ENCODE measurements at places on chromosomes 5 and 9.

GRCh38 chr5:143206196-143207053 is 197.1 kb downstream of the NR3C1 start:
- no peak for DNase-seq

DNA sequence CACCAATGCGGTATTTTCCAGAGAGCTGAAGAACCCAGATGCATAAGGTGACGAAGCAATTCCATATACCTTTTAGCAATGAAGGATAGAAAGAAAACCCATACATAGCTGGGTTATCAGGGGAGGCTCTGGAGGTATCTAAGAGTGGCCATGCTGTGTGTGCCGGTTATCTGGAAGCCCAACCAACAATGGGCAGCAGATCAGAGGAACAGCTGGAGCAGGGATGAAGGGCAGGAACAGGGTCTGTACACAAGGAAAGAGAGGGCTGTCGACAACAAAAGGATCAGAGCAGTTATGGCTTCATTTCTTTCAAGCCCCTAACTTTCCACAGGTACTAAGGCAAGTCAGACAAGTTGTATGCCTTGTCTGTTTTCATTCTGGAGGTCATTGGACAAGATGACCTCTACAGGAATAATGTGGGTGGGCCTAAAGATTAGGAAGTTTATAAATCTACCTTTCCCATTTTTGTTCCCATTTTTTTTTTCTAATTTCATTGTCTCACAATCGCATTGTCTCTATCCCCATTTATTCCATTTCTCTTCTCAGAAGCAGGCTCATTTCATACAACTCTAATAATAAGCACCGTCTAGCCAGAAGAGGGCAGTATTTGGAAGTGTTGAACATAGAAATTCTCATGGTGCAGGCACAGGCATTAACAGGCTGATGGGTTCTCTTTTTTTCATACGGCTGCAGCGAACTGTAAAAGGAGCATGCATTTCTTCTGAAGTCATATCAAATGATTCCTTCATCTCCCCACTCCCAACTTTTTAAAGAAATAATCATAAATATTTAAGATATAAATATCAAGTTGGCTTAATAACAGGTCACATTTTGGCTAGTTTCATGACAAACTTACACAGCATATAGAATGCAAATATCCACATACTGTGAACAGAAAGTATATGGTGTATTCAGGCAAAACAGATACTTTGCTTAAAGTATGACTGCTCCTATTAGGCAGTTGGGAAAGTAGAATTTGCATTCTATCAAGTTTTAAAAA is 63.5 kb downstream of the ZNF474 start:
- DNase-seq: peak; percentile 77

- no peak for DNase-seq
Measured at GRCh38 chr9:94908583-94909249, 182.2 kb downstream of the AOPEP start.

- DNase-seq: no peak
Measured at GRCh38 chr9:18472841-18473251, 1.1 kb upstream of the ADAMTSL1 start.

- DNase-seq: no peak
Measured at GRCh38 chr9:83466877-83467276, 71.3 kb downstream of the FRMD3 start.

DNA sequence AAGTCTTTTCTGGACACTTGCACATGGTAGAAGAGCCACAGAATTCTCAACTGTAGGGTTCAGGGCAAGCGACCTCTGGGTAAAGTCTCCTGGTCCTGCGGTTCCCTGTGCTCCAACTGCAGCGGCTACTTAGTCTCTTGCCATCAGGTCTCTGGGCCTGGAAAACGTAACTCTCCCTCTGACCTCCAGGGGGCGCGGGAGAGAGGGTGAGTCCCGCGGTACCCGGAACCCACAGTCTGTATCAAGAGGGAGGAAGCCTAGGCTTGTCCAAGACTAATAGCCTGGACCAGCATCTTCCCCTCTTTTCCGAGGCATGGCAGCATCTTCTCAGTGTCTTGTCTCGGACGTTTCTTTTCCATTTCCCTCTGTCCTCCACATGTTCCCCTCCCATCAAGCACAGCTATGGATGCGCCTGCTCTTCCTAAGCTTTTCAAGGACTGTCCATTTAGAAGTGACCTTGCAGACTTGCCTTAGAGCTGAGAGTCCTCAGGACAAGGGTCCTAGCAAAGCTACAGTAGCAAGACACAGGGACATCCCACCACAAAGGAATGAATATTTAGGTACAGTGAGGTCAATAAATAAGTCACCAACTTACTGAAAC is 59.3 kb downstream of the FSTL4 start:
- DNase-seq: no peak

- DNase-seq: no peak
Measured at GRCh38 chr5:128329386-128329939, 208.6 kb downstream of the FBN2 start.

GRCh38 chr9:108956631-108957026 is 22.4 kb downstream of the ABITRAM start:
- no peak for DNase-seq

- DNase-seq: no peak
Measured at GRCh38 chr5:76050134-76050533, 33.0 kb upstream of the SV2C start.

DNA sequence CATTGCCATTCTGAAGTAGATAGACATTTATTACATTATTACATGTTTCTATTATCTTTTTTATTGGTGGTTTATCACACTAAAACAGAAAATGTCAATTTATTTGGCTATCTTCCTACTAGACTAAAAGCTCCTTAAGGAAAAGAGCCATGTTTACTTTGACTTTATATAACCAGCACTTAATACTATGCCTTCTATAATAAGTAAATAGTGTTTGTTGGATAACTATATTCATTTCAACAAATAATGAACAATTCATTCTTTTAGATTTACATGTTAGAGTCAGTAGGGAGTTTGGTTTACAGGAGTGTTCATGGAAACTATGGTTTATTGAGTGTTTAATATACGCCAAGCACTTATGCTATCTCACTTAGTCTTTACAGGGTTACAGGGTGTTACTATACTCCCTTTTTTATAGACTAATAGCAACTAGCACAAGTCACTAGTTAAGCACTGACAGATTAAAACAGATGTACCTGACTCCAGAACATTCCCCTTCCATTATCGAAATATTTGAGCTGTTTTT is 7.3 kb downstream of the PPIP5K2 start:
- DNase-seq: no peak

- no peak for DNase-seq
Measured at GRCh38 chr9:15501179-15501578, 9.6 kb downstream of the PSIP1 start.

DNA sequence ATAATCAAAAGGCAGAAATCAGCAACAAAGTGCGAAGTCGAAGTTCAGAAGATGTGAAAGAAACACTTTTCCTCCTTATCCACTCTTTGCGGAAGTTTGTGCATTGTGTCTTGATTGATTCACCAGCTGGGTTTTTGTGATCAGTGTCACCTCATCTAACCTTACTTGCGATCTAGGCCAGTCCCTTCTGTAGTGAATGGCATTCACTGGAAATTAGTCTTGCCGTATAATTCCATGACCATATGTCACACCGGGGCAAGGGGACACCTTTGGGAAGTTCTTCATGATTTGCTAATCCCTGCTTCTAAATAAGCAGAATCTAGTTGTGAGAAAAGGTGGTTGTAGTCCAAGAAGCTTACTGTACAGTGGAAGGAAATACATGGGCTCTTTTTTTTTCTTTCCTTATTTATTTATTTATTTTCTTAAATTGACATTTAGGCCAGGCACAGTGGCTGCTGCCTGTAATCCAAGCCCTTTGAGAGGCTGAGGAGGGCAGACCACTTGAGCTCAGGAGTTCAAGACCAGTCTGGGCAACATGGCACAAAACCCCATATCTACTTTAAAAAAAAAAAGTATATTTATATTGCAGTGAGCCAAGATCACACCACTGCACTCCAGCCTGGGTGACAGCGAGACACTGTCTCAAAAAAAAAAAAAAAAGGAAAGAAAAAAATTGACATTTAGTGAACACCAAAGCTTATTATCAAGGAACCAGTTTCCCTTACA is 7.8 kb downstream of the RAI14 start:
- DNase-seq: no peak

- DNase-seq: peak; percentile 80
Measured at GRCh38 chr5:7856855-7857254, 5.9 kb upstream of the CFAP90 start.

GRCh38 chr5:151181818-151182523 is 24.4 kb upstream of the ANXA6 start:
- no peak for DNase-seq

DNA sequence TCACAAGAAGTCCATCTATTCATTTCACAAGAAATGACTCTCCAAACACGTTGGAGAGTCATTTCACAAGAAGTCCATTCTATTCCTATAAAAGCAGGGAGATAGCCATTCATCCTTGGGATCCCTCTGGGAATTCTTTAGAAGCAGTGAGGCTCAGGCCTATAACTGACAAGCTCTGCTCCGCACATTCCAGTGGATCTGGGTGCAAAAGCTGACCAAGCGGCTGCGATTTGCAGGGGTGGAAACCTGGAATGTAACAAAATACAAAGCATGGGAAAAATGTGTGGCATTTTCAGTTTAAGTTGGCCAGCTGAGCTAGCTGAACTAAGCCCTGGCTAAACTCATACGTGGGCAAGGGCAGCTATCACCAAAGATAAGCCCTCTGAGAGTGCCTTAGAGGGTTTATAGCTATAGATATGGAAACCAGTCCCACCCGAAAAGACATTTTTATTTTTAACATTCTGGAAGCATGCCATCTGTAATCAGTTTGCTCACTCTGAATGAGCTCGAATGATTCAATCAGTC is 8.7 kb downstream of the TAS2R1 start:
- no peak for DNase-seq

DNA sequence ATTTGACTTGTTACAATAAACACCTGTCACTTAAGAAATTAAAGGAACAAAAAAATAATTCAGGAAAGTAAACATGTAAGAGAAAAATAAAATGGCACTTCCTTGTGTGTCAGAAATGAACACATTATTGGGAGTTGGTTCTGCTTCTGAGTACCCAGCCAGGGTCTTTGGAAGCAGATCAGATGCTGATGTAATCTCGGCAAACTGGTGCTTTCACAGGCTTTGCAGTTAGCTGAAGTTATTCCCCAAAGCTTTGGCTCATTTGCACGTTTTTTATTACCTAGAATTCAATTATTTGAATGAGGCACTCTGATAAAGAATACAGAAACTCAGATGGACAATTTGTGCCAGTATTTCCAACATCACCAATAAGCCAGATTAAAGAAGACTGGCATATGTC is 10.9 kb downstream of the CDH18 start:
- DNase-seq: no peak
